ENCODE measurements at places on chromosomes 11 and 22.

DNA sequence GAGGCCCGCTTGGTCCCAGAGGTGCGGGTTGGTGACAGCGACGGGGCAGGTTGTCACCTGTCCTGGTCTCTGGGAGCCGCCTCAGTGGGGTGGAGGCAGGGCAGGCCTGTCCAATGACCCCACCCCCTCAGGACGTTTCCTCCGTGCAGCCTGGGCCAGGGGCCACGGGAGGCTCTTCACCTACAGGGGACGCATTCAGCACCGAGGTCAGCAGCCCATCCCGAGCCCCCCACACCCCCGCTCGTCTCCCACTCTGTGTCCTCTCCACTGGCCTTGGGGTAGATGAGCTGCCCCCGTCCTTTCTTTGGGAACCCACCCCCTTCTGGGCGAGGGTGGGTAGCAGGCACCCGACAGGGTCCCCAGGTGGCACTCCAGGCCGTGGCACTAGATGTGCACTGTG is 35.7 kb downstream of the BRSK2 start:
- DNase-seq, result no peak

DNA sequence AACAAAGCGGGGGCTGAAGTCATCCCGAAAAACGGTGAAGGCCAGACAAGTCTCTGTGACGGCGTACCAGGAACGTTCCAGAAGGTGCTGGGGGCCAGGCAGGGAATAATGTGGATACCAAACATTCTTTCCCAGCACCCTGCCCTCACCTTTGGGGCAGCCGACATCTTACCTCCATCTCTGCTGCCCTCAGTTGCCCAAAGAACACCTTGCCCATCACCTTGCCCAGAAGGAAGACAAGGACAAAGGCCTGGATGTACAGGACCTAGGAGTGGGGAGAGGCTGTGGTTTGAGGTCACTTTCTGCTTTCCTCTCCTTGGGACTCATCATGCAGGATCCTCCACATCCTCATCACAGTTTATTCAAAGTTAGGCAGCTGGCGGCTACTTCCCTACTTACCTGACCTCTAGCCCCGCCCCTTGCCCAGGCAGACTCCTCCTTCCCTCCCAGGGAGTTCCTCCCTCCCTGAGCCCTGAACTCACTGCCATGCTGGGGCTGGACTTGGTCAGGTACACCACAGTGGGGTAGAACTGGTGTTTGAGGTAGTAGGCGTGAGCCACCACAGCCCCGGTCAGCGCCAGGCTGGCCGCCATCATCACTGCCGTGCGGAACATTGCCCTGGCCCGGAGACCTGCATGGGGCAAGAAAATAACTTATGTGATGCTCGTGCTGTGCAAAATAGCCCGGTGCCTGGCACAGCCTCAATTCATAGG is 1.2 kb downstream of the SYVN1 start:
- DNase-seq, result peak; percentile 92

DNA sequence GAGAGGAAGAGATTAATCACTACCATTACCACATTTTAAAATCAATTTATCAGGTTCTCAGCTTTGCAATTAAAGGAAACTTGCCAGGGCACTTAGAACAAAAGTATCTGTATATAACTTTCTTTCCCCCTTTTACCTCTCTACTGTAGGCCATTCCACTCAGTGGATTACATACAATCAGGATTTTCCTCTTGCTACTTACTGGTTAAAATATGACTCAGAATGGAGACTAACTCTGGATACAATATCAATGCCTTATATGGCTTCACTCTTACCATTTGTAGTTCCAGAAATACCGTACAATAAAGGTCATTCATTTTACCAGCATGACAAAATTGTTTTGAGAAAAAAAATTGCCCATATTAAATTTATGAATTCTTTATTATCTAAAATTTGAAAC is 706.8 kb downstream of the KCNA4 start:
- no peak for DNase-seq

DNA sequence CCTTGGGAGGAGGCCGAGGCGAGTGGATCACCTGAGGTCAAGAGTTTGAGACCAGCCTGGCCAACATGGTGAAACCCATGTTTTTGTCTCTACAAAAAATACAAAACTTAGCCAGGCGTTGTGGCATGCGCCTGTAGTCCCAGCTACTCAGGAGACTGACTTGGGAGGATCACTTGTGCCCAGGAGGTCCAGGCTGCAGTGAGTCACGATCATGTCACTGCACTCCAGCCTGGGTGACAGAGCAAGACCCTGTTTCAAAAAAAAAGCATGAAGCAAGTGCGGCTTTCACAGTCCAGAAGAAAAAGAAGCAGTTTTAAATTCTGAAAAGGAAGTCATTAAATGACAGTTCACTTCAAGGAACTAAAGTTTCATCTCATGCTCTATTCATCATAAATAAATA is 7.1 kb upstream of the LTO1 start:
- no peak for DNase-seq

DNA sequence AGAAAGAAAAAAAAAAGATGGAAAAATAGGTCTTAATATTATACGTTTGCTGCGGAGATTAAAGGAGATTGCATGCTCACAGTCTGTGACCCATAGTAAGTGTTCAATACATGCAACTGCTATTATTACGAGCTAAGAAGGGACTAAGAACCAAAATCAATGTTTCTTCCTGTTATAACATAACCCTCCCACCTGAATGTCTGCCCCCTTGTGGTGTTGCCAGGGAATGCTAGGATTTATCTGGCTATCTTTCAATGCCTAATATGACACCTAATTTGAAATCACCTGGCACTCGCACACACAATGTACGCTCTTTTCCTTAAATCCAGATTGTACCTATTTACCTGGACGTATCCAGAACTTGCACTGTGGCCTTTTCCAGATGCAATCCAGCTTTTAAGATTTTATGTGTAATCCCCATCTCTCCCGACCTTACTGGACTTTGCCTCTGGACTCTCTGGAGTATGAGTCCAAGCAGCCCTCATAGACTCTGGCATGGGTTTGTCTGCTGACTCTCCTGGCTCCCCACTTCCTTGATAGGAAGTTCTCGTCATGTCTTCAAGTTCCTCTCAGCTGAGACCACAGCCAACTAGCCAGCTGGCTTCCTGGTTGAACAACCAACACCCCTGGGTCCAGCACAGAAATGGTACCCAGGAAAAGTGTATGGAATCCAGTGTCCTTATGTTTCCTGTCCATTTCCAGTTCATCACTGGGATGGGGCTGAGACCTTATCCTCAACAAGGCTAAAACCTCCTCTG is 151.5 kb downstream of the CCDC34 start:
- no peak for DNase-seq

DNA sequence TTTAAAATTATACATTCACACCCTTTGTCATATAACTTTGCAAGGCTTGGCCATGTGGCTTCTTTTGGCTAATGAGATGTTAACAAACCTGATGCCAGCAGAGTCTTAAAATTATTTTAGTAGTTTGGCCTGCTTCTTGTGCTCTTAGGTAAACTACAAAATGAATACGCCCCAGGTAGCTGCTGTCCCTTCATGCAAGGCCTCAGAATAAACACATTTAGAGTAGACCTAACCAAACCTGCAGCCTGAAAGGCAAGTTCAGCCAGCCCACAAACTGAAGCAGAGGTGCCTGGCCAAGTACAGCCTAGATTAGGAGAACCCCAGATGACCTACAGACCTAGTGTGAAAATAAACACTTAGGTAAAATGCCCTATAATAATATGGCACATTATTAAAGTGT is 50.2 kb downstream of the PHF21A start:
- no peak for DNase-seq

All from transverse colon (tissue), 4 donors.